ENCODE measurements at places on chromosomes 2 and 18.

GRCh38 chr2:212949786-212950185 is 201.6 kb downstream of the IKZF2 start:
- DNase-seq = no peak

GRCh38 chr2:66494708-66495107 is 59.8 kb downstream of the MEIS1 start:
- DNase-seq = no peak

GRCh38 chr2:214034417-214034816 is 376.4 kb upstream of the VWC2L start:
- no peak for DNase-seq

- DNase-seq = no peak
Measured at GRCh38 chr2:223669453-223670225, 67.5 kb upstream of the SCG2 start.

DNA sequence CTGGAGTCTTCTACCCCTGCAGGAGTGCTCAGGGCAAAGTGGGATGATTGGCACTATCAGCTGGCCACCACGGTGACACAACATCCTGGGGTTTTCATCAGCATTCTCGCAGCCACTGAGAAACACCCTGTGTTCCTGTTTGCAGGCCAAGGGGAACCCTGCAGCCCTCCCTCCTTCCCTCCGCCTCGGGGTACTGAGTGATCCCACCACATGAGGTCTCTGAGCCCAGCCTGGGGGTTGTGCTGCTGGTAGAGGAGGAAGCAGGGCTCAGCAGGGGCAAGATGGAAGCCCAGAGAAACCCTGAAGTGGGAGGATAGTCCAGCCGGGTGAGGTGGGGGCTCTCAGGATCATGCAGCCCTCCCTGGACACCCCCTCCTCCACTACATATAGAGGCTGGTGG is at the start of gene OXER1:
TSS of gene OXER1 (minus strand) at position 40 of the 400 bp plus-strand sequence. CDS start 73 bp downstream, outside the sequence.
- DNase-seq = no peak

Data from activated CD4-positive, alpha-beta T cell treated with anti-CD3 and anti-CD28 coated beads for 48 hours (primary cell).